ENCODE measurements at places on chromosomes 4 and X. TPM values are rescaled to one million over a fixed set of nuclear protein-coding genes. Genes with fewer than 3 reads are reported as not detected.

GRCh38 chr4:7595934-7596461, 161.3 kb upstream of the PSAPL1 start:
- no peak overlapping the region for H3K4me3 ChIP-seq
- peak; percentile 62 for DNase-seq
- no peak overlapping the region for H3K27ac ChIP-seq
- no peaks in the 10 kb centered on the region for H3K36me3 ChIP-seq
- H3K27me3 ChIP-seq = no peaks in the 10 kb centered on the region
- H3K4me1 ChIP-seq = no peaks in the 10 kb centered on the region

Gene USP26
- not detected for polyA plus RNA-seq

Gene STATH
- polyA plus RNA-seq = not detected

DNA sequence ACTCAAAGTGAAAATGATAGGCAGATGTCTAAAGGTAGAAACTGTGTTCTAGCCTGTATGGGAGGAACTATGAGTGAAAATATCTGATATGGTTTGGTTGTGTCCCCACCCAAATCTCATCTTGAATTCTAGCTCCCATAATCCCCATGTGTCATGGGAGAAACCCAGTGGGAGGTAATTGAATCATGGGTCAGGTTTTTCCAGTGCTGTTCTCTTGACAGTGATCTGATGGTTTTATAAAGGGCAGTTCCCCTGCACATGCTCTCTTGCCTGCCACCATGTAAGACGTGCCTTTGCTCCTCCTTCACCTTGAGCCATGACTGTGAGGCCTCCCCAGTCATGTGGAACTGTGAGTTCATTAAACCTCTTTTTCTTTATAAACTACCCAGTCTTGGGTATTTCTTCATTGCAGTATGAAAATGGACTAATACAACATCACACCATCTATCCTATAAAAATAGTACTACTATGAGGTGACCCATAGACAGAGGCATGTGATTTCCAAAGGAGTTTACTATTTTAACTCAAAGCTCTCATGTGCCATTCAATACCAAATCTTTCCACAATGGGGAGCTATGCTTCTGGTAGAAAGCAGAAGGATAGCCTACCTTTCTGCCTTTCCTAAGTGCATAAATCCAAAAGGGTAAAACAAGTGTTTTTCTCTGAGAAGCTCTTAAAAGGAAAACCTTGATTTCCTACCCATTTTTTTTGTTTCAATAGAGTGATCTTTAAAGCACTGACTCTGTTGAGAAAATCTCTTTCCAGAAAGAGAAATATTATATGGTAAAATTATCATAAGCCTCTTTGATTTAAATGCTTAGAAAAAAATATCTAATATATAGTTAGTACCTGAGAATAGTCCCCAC, 38.8 kb downstream of the SEC31A start:
- H3K27ac ChIP-seq = no peak overlapping the region
- peak; percentile 63 for DNase-seq
- H3K4me1 ChIP-seq = no peaks in the 10 kb centered on the region

GRCh38 chr4:185304944-185305690, 90.6 kb downstream of the LRP2BP start:
- H3K4me1 ChIP-seq = peaks cover 10% of the 10 kb centered on the region
- no peak overlapping the region for H3K4me3 ChIP-seq
- H3K36me3 ChIP-seq = peaks cover 2% of the 10 kb centered on the region
- H3K27me3 ChIP-seq = no peaks in the 10 kb centered on the region
- peak; percentile 45 for DNase-seq

Gene ESX1
- not detected for polyA plus RNA-seq

GRCh38 chr4:145881989-145882388, 56.6 kb downstream of the ZNF827 start:
- DNase-seq = no peak
- H3K27me3 ChIP-seq = no peaks in the 10 kb centered on the region
- H3K36me3 ChIP-seq = no peaks in the 10 kb centered on the region
- H3K4me3 ChIP-seq = no peak overlapping the region

Gene SLC6A14
- not detected for polyA plus RNA-seq

- H3K4me1 ChIP-seq = no peaks in the 10 kb centered on the region
- no peak overlapping the region for H3K27ac ChIP-seq
- H3K4me3 ChIP-seq = no peak overlapping the region
- peaks cover 18% of the 10 kb centered on the region for H3K36me3 ChIP-seq
These were observed 177.2 kb downstream of the AFAP1 start for GRCh38 chr4:7762376-7763030.

- peak; percentile 74 for DNase-seq
- no peaks in the 10 kb centered on the region for H3K36me3 ChIP-seq
- H3K27ac ChIP-seq = no peak overlapping the region
- H3K4me1 ChIP-seq = peaks cover 2% of the 10 kb centered on the region
- peak overlapping the region; percentile 46 for H3K4me3 ChIP-seq
These were observed 581 bp upstream of the STK32B start for GRCh38 chr4:5050520-5051277.

GRCh38 chrX:150581093-150581775, 12.8 kb downstream of the MTM1 start:
- H3K27ac ChIP-seq = no peak overlapping the region
- peak; percentile 66 for DNase-seq
- H3K36me3 ChIP-seq = no peaks in the 10 kb centered on the region

GRCh38 chr4:140367738-140368137, 5.7 kb upstream of the SCOC start:
- no peak overlapping the region for H3K4me3 ChIP-seq
- H3K27ac ChIP-seq = no peak overlapping the region
- H3K27me3 ChIP-seq = no peaks in the 10 kb centered on the region
- no peaks in the 10 kb centered on the region for H3K36me3 ChIP-seq
- no peak for DNase-seq

GRCh38 chr4:138226351-138226750, 15.8 kb downstream of the SLC7A11 start:
- peaks cover 5% of the 10 kb centered on the region for H3K4me1 ChIP-seq
- no peak for DNase-seq
- peak overlapping the region; percentile 26 for H3K27ac ChIP-seq
- no peak overlapping the region for H3K4me3 ChIP-seq

GRCh38 chr4:169115897-169116254, 105.8 kb upstream of the CBR4 start:
- peak overlapping the region; percentile 52 for H3K27ac ChIP-seq
- H3K4me1 ChIP-seq = peaks cover 18% of the 10 kb centered on the region
- no peak overlapping the region for H3K4me3 ChIP-seq
- DNase-seq = peak; percentile 100

DNA sequence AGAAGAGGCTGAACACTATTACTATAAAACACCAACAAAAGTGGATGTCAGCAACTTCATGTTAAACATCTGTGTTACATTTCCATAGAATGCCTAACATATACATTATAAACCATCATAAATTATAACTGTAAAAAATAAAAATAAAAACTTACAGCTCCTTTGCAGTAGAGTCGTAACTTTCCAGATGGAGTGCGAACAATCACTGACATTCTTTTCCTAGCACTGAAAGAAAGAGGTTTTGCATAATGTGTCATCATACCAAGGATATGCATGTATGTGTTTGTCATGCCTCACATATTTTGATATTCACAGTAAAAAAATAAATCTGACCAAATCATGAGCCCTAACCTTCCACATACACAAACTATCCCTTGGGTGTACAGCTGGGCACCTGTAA, 113.1 kb downstream of the ATP8A1 start:
- no peaks in the 10 kb centered on the region for H3K4me1 ChIP-seq
- no peak overlapping the region for H3K27ac ChIP-seq
- no peak overlapping the region for H3K4me3 ChIP-seq
- DNase-seq = peak; percentile 25
- no peaks in the 10 kb centered on the region for H3K36me3 ChIP-seq
- no peaks in the 10 kb centered on the region for H3K27me3 ChIP-seq

Gene TCEAL6
- not detected for polyA plus RNA-seq

DNA sequence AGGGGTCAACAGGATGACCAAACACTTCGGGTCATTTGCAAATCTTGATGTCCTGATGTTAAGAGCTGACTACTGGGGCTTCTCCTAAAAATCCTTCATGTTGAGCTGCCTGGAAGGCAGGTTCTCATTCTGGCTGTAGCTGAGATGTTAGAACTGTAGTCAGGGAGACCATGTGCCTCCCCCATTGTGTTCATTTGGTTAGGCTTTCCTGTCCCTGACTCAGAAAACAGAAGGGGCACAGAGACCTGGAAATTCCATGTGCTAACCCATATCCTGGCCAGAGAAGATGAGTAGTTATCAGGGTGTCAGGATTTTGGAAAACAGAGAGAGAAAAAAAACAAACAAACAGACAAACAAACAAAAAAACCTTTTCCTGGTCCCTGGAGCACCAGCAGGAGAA, 177.5 kb downstream of the AR start:
- H3K4me3 ChIP-seq = no peak overlapping the region
- no peak overlapping the region for H3K27ac ChIP-seq
- no peak for DNase-seq
- no peaks in the 10 kb centered on the region for H3K27me3 ChIP-seq
- no peaks in the 10 kb centered on the region for H3K36me3 ChIP-seq

DNA sequence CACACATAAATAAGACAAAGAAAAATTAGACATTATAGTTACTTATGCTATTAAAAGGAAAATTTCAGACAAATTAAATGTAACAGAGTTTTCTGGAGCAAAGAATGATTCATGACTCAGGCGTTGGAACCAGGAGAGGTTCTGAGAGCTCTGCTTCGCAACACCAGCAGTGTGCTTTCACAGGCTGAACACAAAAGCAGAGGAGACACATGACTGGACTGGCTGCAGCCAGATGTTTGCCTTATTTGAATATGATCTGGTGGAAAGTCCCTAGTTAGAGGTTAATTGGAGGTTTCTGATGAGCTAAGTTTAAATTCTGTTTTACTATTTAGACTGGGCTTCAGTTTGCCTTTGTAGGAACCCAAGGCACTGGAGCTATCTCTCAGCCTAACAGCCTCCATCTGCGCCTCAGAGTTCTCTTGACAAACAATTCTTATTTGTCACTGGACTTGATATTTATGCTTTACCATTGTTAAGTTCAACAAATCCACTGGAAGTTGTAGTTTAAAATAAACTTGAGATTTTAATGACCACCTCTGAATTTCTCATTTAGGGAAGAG, 16.2 kb downstream of the BOD1L1 start:
- H3K27me3 ChIP-seq = no peaks in the 10 kb centered on the region
- peaks cover 6% of the 10 kb centered on the region for H3K36me3 ChIP-seq
- DNase-seq = peak; percentile 56
- no peak overlapping the region for H3K4me3 ChIP-seq
- H3K4me1 ChIP-seq = no peaks in the 10 kb centered on the region
- no peak overlapping the region for H3K27ac ChIP-seq

Measured in fibroblast of lung (primary cell).